ENCODE measurements at places on chromosomes 6 and 20.

- no peak for DNase-seq
These were observed 47.6 kb downstream of the CHD6 start for GRCh38 chr20:41570557-41570956.

DNA sequence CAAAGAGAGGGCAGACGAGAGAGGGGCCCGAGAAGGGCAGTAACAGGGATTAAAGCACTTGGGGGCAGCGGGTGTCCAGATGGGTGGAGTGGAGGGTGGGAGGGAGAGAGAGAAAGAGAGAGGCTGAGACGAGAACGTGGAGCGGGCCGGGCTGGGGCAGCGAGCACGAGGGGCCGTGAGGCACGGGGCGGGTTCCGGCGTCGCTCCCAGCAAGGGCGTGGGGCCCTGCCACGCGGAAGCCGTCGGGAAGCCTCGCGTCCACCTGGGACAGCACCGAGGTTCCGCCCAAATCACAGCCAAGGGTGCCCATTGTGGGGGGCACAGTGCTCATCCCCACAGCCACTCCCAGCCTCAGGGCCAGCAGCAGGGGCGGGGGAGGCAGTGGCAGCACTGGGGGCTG is 49.8 kb downstream of the KCNQ2 start:
- no peak for DNase-seq

DNA sequence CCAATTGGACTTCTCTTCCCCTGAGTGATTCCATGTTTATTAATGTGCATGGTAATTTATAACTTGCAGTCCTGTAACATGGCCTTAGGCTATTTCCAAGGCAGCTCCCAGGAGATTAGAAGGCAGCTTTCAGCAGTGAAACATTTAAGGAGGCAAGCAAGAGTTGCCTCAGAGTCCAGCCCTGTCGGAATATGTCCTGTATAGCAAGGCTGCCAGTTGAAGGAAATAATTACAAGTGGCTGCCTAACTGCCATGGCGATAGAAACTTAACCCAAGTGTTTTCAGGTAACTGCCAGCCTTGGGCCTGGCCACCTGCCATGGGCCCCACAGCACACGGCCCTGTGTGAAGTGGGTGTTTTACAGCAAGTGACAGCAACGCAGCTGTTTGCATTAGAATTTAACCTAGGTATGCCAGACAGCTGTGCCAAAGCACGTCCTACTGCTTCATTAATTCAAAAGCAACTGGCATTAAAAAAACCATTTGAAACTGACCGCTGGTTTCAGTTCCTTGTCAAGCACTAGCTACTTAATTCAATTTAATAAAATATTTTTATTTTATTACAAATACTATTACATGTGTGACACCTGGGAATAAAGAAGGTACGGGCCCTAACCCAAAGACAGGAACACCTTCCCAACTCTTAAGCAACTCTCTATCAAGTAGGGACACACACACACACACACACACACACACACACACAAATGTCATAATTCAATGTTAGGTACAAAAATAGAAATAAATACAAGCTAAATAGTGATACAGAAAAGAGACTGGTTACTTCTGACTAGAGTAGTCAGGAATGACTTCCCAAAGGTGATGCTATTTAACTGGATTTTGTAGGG is 151.8 kb upstream of the HEY2 start:
- no peak for DNase-seq

GRCh38 chr6:136717716-136717990 is 74.6 kb downstream of the MAP3K5 start:
- DNase-seq: no peak

DNA sequence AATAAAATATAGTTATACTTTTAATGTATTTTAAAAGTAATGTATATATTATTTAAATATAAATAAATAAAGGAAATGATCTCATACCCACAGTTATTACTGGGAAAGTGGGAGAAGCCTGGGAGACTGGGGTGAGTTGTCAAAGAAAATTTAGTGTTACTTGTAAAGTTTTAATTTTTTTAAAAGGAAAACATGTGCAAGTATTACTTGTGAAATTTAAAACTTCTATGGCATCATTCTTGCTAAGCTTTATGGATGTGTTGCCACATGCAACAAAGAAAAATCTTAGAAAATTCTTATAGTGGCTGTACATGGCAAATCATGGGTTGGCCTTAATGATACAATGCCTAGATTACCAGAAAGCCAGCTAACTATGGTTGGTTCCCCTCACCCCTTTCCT is 194.0 kb upstream of the KCNK16 start:
- DNase-seq: no peak

DNA sequence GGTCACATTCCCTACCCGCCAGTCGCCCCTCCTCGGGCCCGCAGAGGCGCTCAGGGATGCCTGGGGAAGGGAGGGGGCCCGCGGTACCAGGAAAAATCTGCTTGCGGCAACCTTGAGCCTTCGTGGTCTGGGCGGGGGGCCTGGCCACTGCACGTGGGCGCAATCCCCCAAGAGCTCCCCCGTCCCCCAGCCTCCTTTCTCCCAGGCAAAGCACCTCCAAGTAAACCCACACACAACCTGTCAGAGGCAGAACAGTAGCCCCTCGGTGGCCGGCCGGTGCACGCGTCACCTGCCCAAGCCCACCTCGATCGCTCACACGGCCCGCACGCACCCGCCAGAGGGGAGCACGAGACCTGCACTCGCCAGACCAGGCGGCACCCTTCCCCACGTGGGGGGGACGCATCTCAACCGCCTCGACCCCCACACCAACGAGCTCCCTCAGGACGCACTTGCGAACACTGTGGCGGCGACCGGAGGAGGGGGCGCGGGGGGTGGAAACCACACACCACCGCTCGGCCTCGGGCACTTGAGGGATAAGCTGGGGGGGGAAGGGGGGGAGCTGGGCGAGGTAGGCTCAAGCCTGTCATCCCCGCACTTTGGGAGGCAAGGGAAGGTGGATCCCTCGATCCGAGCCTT is 1955.7 kb upstream of the DEFB115 start:
- no peak for DNase-seq
